ENCODE measurements at places on chromosomes 11 and 22.

GRCh38 chr11:119540370-119541125 is 117.6 kb upstream of the THY1 start:
- DNase-seq = no peak

DNA sequence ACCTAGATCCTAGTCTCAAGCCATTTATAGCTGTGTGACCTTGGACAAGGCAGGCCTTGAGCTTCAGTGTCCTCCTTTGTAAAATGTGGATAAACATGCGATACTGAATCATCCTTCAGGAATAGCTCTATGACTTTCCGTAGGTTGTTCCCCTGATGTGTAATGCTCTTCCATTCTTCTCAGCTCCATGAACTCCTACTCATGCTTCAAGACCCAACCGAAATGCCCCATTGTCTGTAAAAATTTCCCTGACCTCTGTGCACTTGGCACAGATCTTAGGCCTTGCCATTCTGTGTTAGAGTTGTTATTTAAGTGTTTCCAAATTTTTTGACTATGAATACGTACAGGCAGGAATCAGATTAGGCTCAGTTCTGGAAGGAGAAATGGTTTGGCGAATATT is 3.3 kb upstream of the BEST1 start:
- no peak for DNase-seq

DNA sequence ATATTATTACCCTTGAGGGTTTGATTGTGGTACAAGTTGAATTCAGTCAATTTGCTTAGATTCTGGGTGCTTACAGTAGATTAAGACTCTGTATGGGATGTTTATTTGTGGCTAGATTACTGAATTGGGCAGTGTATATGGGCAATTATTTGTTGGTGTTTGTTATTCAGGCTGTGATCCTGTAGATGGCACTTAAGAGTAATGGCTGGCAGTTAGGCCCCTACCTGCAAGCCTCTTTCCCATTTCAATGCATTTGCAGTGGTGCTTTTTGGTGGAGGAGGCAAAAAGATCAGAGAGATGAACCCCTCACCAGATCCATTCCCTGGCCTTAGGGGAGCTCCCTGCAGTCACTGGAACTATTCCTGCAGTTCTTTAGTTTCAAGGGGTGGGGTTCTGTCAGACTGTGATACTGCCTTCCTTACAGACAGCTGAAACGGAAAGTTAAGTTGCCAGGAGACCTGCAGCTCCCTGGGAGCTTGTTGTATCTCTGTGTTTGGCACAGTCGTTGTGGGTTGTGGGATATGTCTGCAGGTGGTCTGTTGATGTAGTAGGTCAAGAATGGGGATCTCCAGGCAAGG is 199.5 kb downstream of the AASDHPPT start:
- DNase-seq = peak; percentile 5

GRCh38 chr11:70487756-70488155 is 89.4 kb downstream of the CTTN start:
- no peak for DNase-seq

GRCh38 chr11:9351321-9351881 is 33.1 kb upstream of the IPO7 start:
- no peak for DNase-seq

GRCh38 chr22:49833340-49834007 is 5.8 kb upstream of the BRD1 start:
- DNase-seq = no peak

DNA sequence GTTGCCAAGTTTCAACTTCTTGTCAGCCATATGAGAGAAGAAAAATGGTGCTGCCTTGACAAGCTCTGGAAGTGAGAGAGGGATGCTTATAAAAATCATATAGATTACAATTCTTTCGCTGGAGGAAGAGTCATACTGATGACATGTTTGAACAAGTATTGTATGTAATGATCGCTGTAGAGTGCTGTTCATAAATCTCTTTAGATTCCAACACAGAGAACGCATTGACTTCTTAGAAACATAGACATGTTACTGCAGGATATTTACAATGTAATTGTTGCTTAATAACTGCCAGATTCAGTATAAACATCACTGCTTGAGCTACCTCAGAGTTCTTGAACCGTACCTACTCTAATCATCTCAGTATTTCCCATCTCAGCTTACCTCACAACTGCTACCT is 571.6 kb downstream of the LUZP2 start:
- DNase-seq = no peak

- DNase-seq = no peak
These were observed 68.2 kb downstream of the CD82 start for GRCh38 chr11:44633641-44634040.

DNA sequence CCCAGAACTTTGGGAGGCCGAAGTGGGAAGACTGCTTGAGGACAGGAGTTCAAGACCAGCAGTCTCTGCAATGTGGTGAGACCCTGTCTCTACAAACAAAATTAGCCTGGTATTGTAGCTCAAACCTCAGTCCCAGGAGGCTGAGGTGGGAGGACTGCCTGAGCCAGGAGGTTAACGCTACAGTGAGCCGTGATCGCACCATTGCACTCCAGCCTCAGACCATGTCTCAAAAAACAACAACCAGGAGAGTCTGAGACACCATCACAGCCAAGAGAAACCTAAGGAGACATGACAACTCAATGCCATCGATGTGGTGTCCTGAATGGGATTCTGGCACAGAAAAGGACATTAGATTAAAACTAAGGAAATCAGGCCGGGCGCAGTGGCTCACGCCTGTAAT is 28.3 kb upstream of the KDM2A start:
- no peak for DNase-seq

GRCh38 chr22:30747493-30747892 is 52.8 kb downstream of the OSBP2 start:
- no peak for DNase-seq

DNA sequence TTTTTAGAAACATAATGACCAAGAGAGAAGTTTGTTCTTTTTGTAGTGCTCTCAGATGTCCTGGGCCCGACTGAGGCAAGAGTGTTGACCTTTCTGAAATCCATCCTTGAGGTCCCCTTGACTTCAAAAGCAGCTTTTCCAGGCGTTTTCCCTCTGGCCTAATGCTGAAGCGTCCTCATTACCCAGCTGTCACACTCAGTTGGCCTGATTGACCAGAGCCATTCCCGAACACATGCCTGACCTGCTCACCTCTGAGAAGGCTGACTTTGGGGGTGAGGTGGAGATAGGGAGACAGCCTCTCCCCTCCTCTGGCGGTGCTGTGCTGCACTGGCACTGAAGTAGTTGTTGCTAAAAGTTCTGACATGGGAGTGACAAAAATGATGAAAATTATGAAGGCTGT is 66.9 kb downstream of the ALX4 start:
- peak; percentile 6 for DNase-seq

GRCh38 chr11:17921659-17922415 is 91.0 kb downstream of the SERGEF start:
- no peak for DNase-seq

- no peak for DNase-seq
These were observed 18.6 kb downstream of the LRRC10B start for GRCh38 chr11:61526956-61527731.

DNA sequence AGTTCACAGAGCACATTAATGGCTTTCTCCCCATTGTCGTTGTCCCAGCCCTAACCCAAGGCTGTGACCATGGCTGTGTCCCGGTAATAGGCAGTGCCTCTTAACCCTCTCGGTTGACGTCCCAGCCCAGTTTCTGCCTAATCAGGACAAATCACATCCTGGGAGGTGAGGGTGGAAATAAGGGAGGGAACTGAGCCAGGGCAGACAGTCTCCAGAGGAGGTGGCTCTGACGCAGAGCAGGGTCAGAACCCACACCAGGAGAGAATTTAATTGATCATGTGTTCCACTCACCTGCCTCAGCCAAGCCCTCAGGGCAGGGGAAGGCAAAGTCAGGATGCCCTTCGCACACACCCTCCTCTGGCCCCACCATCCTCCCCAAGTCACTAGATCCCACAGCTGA is 17.0 kb downstream of the SLC43A1 start:
- DNase-seq = no peak

DNA sequence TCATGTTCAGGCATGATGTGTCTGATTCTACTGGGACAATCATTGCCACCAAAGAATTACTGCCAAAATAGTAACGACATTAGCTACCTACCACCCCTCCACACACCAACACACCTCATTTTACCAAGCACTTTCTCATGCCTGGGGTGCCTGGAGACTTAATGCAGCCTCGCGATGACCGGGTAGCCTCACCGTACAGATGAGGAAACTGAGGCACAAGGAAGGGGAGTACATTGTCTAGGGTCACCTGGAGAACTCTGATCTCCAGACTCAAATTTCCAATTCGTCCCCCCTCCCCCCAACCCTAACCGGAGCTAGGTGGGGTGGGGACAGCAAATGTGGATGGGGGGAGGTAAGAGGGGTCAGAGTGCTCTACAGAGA is 2.7 kb upstream of the RTN4RL2 start:
- DNase-seq = no peak

DNA sequence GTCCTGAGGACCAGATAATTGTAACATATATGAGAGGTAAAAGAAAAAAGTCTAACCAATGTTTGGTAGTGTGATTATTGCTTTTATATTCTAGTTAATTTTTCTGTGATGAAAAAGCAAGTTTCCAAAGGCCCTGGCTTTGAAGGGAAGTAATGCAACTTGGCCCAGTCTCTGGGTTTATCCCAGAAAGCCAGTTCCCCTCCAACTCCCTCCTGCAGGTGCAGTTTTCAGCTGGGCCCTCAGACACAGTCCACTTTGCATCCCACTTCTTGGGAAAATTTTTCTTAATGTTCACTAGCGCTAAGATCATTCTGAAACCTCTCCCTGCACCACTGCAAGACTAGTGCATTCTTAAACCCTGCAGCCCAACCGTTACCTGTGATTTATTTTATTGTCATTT is 586.8 kb downstream of the NTM start:
- no peak for DNase-seq

- no peak for DNase-seq
These were observed 61.5 kb downstream of the CACNG2 start for GRCh38 chr22:36641902-36642640.

GRCh38 chr11:64800303-64801157 is 2.5 kb downstream of the MAP4K2 start:
- DNase-seq = no peak

DNA sequence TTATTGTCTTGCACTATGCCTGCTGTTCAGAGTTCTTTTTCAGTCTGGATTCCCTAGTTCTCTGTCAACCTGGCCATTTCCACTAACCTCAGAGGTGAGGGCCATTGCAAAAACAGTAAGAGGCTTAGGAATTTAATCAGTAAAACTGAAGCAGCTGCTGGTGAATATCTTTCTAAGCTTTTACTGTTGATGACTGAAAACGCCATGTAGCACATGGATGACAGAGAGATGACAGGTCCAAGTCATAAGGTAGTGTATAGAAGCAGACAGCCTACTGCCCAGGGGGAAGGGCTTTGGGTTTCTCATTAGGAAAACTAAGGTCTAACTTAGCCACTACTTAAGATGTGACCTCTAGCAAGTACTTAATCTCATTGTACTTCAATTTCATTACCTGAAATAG is 152.6 kb upstream of the DDI1 start:
- DNase-seq = no peak

- DNase-seq = no peak
These were observed 62.0 kb upstream of the YPEL1 start for GRCh38 chr22:21797444-21798221.

DNA sequence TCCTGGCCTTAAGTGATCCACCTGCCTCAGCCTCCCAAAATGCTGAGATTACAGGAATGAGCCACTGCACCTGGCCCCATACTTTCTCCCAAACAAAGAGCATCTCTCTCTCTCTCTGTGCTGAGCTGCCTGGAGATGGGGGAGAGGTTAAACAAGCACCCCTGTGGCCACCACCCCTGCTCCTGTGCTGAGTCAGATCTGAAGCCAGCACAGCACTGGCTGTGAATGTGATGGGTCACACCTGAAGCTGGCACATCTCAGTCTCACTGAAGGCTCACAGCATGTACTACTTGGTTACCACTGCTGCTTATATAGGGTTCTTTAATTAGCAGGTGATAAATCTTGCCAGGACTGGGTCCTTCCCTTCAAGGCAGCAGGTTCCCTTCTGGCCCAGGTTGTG is 10.8 kb upstream of the WEE1 start:
- no peak for DNase-seq

GRCh38 chr22:48492366-48493320 is 1335.0 kb downstream of the BRD1 start:
- peak; percentile 67 for DNase-seq

- no peak for DNase-seq
These were observed 27.8 kb downstream of the PHLDB1 start for GRCh38 chr11:118635237-118635591.

DNA sequence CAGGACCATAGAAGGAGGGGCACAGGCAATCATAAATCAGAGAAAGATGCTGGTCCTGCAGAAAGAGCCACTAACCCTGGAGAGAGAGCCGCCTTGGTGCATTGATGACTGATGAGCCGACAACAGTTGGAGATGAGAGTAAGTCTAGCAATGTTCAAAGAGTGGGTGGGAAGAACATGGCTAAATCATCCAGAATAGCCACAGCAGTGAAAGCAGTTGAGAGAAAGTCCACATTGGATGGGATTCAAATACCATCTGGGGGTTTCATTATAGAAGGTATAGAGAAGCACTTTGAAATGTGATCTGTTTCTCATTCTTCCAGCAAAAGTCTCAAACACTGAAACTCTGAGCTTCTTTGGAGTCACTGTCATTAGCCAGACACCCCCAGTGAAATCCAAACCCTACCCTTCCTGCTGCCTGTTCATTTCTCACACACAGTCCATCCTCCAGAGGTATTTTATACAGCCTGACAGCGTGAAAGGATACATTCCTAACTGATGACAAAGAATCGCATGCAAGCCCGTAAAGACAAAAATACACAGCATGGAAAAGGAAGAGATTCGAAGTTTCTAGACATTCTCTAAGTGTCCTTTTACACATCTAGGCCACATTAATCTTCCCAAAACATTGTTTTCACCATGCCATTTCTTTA is 303.1 kb upstream of the MPPED2 start:
- no peak for DNase-seq

Measured in neuronal stem cell (in vitro differentiated cells).